ENCODE measurements at places on chromosomes 4 and X.

- no peak for DNase-seq
These were observed 19.7 kb upstream of the MSN start for GRCh38 chrX:65647801-65648200.

DNA sequence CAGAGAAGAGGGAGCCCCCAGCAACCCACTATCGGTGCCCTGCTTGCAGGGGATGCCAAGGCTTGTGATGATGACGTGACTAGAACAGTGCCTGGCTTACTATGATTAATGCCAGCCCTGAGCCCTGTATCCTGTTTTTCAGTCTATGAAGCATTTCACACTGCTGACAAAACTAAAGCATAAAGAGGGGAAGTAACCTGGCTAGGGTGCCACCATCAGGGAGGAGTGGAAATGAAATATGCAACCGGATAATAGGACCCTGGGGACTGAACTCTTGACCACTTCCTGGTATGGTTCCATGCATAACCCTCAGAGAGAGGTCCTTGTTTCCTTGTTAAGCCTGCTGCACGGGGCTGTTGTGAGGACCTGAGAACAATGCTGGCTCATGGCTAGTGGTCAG lies 50.3 kb downstream of the MED28 start:
- no peak for DNase-seq

- DNase-seq: no peak
These were observed 3.9 kb upstream of the CHRNA9 start for GRCh38 chr4:40331101-40331745.

DNA sequence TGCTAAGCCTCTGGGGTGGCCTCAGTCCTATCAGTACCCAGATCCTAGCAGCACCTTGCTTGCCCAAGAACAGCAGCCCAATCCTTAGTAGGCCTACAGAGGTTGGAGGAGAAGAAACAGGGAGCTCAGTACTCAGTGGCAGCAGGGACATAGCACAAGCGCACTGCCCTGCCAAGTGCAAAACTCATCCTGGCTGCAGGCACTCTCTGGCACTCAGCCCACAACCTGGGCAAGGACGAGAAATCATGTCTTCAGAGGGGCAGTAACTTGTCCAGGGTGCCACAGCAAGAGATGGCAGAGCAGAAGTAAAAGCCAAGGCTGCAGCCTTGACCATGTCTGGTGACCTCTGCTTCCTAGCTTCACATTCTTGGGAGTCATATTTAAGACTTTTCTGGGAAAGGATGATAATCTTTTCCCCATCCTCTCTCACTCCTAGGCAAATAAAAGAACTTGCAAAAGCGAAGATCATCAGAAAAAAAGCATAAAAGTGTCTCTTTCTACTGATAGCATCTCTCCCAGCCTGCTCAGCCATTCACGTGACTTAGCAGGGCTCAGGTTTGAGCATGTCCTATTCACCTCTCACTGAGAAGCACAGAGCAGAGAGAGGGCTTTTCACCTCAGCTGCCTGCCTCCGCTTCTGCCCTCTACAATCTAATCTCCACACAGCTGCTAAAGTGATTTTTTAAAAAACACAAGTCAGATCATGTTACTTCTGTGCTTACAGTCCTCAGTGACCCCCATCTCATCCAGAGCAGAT lies 37.2 kb upstream of the MAGEA4 start:
- no peak for DNase-seq

DNA sequence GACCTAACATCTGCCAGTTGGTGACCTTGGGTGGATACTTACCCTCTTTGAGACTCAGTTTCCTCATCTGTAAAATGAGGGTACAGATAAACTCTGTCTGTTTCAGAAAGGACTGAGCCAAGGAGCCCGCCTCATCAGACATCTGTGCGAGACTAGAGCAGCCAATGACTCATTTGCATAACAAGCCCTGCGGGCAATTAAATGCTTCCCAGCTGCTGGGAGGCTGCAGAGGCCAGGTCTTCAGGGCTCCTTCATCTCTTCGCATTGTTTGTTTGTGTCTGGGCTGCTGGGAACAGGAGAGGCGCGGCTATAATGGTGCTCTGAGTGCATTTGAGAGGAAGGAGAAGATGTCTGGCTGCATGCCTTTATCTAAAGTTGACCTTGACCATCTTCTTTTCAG lies 85.0 kb downstream of the ADRA2C start:
- no peak for DNase-seq

DNA sequence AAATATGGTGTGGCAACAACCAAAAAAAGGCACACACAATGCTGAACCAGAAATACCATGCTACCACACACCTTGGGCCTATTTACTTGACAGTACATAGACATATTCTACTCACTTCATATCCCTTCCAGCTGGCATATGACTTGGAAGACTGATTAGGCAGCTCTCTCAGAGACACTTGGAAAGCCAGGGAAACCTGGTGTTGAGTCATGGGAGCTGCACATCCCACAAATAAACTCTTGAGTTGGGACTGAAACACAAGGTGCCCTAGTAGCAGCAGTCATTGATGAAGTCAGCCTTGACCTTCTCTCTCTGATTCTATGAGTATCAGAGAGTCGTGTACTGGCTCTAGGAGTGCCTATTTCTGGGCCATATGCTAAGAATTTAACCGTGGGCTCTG lies 776.6 kb upstream of the LCORL start:
- DNase-seq: no peak

- DNase-seq: no peak
These were observed 14.9 kb upstream of the PORCN start for GRCh38 chrX:48493890-48494364.

GRCh38 chrX:40912166-40912565 lies 173.1 kb upstream of the USP9X start:
- DNase-seq: no peak

All from fibroblast of skin of left biceps (primary cell).